D341Med (cell line): ENCODE measurements at places on chromosomes 4 and X.

- DNase-seq: no peak
Measured at GRCh38 chrX:3046253-3047240, 5.3 kb downstream of the ARSF start.

GRCh38 chr4:100147684-100148083 is 42.6 kb downstream of the DDIT4L start:
- DNase-seq: no peak

DNA sequence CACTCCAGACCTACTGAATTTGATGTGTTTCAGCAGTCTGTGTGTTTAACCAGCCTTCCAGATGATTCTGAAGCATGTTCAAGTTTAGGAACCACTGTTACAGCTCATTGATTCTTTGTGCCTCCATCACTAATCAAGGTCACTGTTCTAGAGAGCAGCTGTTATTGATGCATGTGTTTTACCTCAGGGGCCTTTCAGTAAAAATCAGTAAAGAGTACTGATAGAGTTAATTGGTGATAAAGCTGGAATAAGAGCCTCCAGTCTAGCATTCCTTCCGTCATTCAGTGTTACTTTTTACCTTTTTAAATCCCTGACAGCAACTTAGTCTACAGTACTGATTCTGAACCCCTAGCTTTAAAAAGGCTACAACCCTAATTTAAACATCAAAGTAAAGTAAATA is 12.9 kb downstream of the CPEB2 start:
- no peak for DNase-seq

- no peak for DNase-seq
Measured at GRCh38 chrX:115419069-115419468, 129.6 kb downstream of the LUZP4 start.

- DNase-seq: no peak
Measured at GRCh38 chrX:41705680-41706374, 17.1 kb downstream of the GPR34 start.

DNA sequence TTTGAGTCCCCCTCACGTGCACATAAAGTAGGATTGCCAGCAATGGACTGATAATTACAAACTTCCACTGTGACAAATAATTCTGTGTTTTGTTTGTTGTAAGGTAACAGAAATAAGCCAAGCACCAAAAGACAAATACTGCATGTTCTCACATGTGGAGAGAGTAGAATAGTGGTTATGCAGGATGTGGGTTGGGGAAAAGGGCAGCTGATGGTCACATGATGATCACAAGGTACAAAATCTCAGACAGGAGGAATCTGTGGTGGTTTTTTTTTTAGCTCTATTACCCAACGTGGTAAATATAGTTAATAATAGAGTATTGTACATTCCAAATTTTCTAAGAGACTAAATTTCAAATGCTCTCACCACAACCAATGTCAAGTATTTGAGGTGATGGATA is 182.3 kb downstream of the BANK1 start:
- no peak for DNase-seq

GRCh38 chr4:186485561-186486062 is 69.8 kb downstream of the MTNR1A start:
- no peak for DNase-seq
